ENCODE measurements at places on chromosomes 6 and 20. TPM values are rescaled to one million over a fixed set of nuclear protein-coding genes. Genes with fewer than 3 reads are reported as not detected.

DUSP22 gene
- polyA plus RNA-seq, result 156 TPM

LHFPL5 gene
- not detected for polyA plus RNA-seq

ANGPT4 gene
- not detected for polyA plus RNA-seq

MUC22 gene
- not detected for polyA plus RNA-seq

C6orf15 gene
- polyA plus RNA-seq, result not detected

OR2H1 gene
- not detected for polyA plus RNA-seq

EBF4 gene
- not detected for polyA plus RNA-seq

SRF gene
- 3.7 TPM for polyA plus RNA-seq

MYL9 gene
- polyA plus RNA-seq, result 0.62 TPM

SLC35D3 gene
- not detected for polyA plus RNA-seq

PTPRK gene
- 0.32 TPM for polyA plus RNA-seq

PTGIS gene
- not detected for polyA plus RNA-seq

HSPA1B gene
- 40.5 TPM for polyA plus RNA-seq

C20orf141 gene
- polyA plus RNA-seq, result not detected

MYCT1 gene
- polyA plus RNA-seq, result not detected

NKAIN4 gene
- polyA plus RNA-seq, result 0.11 TPM

ADGRF1 gene
- not detected for polyA plus RNA-seq

ANKRD60 gene
- polyA plus RNA-seq, result not detected

BMP5 gene
- polyA plus RNA-seq, result not detected

OXT gene
- polyA plus RNA-seq, result not detected

CFB gene
- 0.47 TPM for polyA plus RNA-seq

SRSF12 gene
- not detected for polyA plus RNA-seq

CGA gene
- not detected for polyA plus RNA-seq

WFDC2 gene
- not detected for polyA plus RNA-seq

CFAP61 gene
- polyA plus RNA-seq, result 0.33 TPM

TOX2 gene
- 21.5 TPM for polyA plus RNA-seq

NKAPL gene
- polyA plus RNA-seq, result 0.23 TPM

TNXB gene
- polyA plus RNA-seq, result 0.03 TPM

HLA-DOB gene
- 27.4 TPM for polyA plus RNA-seq

C6orf52 gene
- polyA plus RNA-seq, result 8.7 TPM

APOBEC2 gene
- 0.56 TPM for polyA plus RNA-seq

CTCFL gene
- 0.08 TPM for polyA plus RNA-seq

FHL5 gene
- not detected for polyA plus RNA-seq

SH3BGRL2 gene
- 0.24 TPM for polyA plus RNA-seq

CLVS2 gene
- polyA plus RNA-seq, result not detected

PTPN1 gene
- 44.6 TPM for polyA plus RNA-seq

All from GM12878 (cell line).